ENCODE measurements at places on chromosomes 1 and 21.

DNA sequence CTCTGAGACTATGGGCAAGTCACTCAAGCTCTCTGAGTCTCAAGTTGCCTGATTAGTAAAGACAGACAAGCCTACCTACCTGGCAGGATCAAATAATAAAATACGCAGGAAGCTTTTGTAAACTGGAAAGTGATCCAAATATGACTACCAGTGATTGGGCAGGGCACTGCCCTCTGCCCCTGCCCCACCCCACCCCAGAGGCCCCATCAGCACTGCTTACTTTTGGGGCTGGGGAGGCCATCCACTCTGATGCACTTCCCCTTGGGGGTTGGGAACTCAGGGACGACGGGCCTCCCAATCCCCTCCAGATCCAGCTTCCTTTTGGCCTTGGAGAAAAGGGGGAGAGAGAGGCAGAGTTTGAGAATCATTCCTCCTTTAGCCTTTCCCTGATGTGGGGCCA is 6.9 kb downstream of the E2F2 start:
- no peak for DNase-seq

DNA sequence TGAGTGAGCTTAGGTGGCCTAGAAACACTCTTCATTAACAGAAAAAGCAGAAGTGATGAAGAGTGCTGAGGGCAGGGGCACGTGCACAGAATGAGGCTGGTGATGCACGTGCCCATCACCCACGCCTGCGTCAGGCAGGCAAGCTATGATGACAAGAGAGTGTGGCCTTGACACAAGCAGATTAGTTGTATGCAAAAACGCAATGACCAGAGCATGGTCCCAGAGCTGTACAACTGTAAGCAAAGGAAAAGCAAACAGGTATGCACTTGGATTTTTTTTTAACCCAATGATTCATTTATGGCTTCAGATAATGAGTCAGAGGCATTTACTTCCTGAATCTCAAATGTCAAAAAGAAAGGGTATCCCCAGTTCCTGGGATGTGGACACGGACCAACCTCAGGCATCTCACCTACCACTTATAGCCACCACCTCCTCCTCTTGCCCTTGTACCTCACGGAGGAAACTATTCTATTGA is 9.1 kb upstream of the TMEM61 start:
- DNase-seq: no peak

DNA sequence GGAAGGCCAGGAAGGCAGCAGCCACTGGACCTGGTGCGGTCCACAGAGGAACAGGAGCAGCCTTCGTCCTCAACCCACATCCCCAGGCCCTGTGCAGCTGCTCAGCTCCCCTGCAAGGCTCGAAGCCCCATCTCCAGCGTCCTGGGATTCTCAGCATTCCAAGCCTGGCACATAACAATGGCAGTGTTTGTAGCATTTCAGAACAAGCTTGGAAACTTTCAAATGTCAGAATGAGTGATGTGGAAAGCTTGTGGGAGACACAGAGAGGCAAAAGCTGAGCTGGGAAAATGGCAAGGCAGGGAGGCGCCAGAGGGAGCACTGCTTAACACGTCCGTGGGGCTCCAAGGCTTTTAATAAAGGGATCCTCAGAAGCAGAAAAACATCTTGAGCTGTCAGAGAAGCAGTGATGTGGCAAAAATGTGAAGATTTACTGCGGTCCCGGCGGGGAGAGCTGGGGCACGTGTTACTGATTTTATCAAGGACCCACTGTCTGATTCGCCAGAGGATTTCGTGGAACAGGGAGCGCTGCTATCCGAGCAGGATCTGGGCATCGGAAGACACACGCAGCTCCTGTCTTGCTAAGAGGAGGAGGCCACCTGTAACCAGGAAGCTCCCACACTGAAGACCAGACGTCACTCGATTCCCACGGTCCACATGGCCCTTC is 38.1 kb downstream of the TOMM20 start:
- no peak for DNase-seq

GRCh38 chr1:15501208-15502032 is 22.6 kb downstream of the CASP9 start:
- peak; percentile 85 for DNase-seq

DNA sequence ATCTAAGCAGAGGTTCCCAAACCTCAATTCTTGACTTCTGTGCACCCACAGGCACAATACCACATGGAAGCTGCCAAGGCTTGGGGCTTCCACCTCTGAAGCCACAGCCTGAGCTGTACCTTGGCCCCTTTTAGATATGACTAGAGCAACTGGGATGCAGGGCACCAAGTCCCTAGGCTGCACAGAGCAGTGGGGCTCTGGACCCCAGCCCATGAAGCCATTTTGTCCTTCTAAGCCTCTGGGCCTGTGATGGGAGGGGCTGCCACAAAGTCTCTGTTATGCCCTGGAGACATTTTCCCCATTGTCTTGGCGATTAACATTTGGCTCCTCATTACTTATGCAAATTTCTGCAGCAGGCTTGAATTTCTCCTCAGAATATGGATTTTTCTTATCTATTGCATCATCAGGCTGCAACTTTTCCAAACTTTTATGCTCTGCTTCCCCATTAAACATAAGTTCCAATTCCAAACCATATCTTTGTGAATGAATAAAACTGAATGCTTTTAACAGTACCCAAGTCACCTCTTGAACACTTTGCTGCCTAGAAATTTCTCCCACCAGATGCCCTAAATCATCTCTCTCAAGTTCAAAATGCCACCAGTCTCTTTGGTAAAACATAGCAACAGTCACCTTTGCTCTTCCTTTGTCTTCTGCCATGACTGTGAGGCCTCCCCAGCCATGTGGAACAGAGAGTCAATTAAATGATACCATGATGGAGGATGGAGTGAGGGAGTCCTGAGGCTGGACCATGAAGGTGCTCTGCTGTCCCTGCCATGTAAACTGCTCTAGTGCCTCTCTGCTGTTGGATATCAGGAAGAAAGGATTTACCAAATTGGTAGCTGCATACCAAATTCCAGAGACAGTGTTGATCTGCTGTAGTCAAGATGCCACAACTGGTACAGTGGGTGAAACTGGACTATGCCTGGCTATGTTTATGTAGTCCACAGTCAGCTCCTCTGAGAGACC is 37.6 kb downstream of the RUNX3 start:
- DNase-seq: peak; percentile 19

DNA sequence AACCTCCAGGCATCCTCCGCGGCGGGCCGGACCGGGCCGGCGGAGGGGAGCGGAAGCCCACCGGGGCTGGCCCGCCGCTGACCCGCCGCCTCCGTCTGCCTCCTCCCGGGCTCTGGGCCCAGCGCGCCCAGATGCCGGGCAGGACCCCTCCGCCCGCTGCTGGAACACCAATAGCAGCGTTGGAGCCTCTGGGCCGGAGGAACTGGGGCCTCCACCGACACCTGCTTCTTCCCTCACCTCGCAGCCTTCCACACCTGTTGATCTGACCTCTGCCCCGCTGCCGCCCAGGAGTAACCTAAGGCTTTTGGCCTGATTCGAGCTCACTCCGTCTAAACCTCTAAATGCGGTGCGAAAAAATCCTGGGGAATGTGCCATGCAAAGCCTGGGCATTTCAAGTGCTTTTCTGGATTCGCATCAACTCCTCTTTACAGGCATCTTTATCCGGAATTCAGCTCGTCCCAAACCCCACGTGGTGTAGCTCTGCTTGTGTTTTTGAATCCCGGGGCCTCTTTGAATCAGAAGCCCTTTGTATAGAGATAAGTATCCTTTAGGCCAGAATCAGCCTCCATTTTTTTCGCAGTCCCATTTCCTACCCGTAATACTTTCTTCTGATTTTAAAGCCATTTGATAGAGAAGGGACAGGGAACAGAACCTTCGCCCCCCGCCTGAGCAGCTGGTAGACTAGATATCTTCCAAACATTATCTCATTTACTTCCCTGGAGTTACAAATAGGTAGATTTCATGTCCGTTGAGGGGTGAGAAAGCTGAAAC is 680 bp upstream of the CNN3 start:
- no peak for DNase-seq

DNA sequence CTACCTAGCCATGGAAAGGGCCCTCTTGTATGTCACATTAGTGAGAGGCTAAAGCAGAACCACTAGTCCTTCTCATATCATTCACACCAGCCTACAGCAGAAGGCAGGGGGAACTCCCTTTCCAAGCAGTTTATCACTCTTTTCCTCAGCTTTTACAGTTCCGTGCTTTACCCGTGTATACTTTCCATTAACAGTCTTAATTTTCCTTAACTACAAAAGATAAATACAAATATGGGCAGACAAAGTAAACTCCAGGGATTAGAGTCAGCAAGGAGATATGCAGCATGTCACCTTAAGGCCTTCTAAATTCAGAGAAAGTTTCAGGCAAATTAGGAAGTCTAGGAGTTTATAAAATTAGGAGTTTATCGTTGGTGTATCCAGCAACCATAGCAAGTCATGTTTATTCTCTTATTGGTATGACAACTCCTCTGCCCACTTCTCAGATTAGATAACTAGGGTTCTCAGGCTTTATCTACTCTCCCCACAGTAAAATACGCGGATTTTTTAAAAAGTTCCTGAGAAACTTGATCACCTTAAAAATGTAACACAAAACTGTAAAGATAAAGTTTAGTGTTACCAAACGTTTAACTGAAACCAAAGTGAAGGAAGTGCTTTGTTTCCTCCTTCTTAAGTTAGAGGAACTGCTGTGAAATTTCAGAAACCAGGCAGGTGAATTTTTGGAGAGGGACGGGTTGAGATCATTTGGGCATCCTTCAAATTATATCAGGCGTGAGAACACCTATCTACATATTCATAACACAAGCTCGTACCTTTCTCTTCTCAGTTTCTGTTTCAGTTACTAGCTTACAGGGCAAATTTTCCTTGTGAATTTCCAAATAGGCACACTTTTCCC is 42.7 kb upstream of the SLC19A2 start:
- no peak for DNase-seq

DNA sequence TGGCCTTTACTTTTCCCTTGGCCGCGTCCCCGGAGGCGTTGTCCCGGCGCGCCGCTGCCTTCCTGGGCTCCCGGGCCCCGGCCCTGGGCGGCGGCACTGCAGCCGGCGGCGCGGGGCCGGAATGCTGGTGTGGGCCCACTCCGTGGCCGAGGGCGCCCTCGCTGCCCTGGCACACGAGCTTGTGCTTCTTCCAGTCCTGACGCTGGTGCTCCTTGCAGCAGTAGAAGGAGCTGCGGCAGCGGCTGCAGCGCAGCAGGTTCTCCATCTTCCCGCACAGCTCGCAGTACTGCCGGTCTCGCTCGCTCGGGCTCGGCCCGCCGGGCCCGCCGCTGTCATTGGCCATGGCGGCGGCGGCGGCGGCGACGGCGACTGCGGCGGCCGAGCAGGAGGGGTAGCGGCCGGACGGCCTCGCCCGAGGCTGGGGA is 529 bp downstream of the EGLN1 start:
- no peak for DNase-seq
